Fibroblast of skin of right quadriceps (primary cell): ENCODE measurements at places on chromosomes 7 and 10.

DNA sequence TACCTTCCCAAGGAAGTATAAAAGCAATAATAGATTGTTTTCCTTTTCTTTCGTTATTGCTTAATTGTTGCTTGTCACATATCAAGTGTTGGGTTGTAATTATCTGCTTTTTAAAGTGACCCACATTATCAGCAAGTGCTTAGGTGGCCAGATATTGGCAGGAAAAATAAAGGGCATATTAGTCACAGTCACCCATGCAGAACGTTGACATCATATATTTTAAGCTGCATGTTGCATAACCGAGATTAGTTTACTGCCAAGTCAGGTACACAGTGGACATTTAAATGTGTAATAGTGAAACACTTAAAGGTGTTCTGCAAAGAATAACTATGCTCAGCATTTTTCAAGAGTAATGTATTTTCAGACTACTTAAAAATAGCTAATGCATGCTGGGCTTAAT lies 11.4 kb downstream of the NEBL start:
- no peak for DNase-seq

DNA sequence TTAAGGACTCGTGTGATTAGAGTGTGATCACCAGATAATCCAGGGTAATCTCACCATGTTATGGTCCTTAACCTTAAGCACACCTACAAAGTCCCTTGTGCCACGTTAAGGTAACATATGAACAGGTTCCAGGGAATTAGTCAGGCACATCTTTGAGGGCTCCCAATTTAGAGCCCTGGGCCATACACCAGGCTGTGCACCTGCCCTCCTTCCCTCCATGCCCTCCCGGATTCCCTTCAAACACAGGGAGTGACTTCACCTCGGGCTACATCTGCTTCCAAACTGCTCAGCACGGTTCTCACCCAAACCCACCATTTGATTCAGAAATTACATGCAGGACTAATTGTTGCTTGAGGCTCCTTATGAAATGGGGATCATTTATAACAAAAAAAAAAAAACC lies 93.9 kb upstream of the HABP2 start:
- DNase-seq = no peak

GRCh38 chr7:157271991-157272324 lies 64.8 kb upstream of the DNAJB6 start:
- DNase-seq = peak; percentile 99

DNA sequence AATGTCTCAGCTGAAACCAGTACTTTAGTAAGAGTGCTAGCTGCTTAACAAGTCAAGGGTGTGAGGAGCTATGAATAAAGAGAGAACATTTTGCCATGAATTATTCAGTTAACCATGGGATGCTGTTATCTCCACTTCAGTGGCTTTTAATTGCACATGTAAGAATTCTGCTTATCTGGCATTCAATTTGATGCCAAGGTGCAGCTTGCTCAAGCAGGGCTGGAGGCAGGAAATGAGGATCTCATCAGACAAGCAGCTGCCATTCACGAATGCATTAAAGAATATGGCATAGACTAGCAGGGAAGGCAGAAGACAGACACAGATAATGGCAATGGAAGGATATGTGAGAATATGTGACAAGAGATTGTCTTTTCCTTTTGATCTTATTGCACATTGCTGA lies 697.8 kb downstream of the NRG3 start:
- no peak for DNase-seq

- peak; percentile 92 for DNase-seq
Observed at GRCh38 chr10:87675396-87676376, 16.0 kb downstream of the PAPSS2 start.
